Central memory CD4-positive, alpha-beta T cell (primary cell): ENCODE measurements at places on chromosomes 1 and 21.

- DNase-seq: no peak
These were observed 73.1 kb upstream of the FMN2 start for GRCh38 chr1:240018617-240019016.

GRCh38 chr21:42382915-42383314 lies 12.9 kb downstream of the TMPRSS3 start:
- no peak for DNase-seq

DNA sequence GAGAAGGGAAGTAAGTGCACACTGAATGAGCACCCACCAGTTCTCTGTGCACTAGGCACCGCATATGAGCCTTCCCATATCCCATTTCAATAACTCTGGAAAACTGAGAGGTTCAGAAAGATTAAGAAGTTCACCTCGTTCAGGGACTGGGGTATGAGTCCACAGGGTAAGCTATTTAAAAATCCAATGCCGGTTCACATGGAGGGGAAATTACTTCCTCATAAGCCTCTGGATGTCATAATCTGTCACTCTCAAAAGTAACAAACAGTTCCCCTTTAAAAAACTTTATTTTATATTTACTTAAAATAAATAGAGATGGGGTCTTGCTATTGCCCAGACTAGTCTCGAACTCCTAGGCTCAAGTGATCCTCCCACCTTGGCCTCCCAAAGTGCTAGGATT lies 1.9 kb downstream of the OR2B11 start:
- no peak for DNase-seq

DNA sequence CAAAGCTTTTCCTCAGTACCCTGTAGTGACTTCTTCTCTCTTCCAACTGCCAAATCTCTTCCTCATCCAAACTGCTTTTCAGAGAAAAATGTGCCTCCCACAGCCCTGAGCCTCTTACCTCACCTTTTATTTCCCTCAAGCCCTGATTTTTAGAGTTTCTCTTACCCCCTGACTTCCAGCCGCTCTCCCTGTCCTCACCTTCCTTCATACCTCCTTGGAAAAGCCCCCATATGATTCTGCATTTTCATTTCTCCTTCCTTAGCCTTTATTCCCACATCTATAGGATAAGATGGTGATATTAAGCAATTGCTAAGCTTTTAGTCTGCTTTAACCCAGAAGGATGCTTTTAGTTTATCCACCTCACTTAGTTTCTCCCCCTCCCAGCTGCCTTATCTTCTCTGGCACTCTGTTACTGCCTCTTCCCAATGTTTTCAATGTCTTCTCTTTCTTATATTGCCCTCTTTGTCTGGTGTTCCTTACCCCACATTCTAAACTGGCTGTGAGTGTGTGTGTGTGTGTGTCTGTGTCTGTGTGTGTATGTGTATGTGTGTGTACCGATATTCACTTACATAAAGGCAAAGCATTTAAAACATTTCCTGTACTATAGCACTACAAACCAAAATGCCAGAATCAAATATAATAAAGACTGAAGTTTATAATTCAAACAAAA lies at the start of gene CD1B:
CD1B (minus strand) TSS at position 51 of the 670 bp plus-strand sequence. CDS start 108 bp downstream, outside the sequence.
- no peak for DNase-seq

GRCh38 chr21:42039911-42040351 lies 29.8 kb upstream of the ZBTB21 start:
- no peak for DNase-seq

- DNase-seq: no peak
These were observed 188.7 kb downstream of the GIPC2 start for GRCh38 chr1:78234496-78234895.

- no peak for DNase-seq
These were observed 641.2 kb downstream of the PTPRC start for GRCh38 chr1:199279872-199280645.

DNA sequence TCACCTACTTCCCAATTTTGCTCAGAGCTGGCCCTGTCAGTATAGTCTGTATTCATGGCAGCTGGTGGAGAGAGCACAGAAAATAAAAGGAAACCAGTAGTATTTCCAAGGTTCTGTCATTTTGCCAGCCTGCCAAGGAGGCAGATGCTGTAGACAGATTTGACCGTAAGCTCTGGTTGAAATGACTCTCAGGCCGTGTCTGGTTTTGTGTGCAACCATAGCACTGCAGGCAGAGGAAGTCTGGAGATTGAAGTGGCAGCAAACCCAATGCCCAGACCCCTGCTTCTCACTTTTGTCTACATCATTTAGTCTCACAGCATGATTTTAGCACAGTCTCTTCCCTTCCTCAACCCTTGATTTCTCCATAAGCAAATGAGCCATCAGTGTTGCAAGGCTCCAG lies 291.7 kb downstream of the PAPPA2 start:
- no peak for DNase-seq

DNA sequence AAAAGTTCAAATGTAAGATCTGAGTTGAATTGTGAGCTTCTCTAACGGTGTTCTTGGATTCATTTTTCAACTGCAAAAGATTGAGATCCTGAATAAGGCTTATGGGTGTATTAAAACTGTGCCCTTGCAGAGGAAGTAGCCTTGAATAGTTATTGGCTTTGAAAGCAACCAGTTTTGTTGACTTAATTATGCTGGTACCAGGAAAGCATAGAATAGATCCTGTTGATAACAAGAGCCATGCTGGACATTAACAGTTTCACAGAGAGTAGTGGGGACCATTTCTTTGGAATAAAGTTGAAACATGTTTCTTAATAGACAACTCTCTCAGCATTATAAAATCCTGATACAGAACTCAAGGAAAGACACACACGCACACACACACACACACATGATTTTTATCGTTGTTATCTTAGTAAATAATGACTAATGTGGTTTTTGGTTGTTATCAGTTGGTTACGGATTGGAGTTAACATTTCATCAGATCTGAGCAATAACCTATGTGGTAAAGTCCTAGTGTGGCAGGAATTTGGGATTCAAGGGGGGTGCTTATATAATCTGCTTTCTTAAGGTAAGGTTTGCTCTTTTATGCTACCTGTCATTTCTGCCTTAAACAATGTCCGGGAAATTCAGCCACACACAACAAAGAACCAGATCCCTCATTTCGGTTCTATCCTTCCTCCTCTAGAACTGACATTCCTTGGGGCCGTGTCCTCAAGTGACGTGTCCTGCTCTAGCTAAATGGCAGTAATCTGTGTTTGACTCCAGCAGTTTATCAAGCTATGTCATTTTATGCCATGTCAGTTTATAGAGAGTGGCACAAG lies 330.9 kb downstream of the CHRM3 start:
- peak; percentile 25 for DNase-seq

GRCh38 chr21:31517664-31518414 lies 141.7 kb upstream of the SOD1 start:
- no peak for DNase-seq

GRCh38 chr1:108512239-108513043 lies 47.5 kb upstream of the EEIG2 start:
- peak; percentile 40 for DNase-seq

DNA sequence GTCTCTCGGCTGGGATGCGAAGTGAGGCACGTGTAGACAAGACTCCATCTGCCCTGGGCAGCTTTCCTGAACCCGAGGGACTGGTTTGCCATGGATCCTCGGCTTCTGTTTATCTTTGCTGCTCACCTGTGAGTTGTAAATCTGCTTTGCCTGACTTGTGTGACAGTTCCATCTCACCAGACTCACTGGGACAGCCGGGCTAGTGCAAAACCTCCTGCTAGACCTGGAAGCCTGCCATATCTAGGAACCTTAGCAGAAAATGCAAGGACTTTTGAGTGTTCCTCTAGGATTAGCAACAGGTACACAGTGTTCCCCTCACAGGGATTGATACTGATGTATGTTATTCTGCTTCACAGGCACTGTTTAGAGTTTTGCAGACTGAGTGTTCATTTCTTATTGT lies 218.6 kb downstream of the URB2 start:
- DNase-seq: no peak

DNA sequence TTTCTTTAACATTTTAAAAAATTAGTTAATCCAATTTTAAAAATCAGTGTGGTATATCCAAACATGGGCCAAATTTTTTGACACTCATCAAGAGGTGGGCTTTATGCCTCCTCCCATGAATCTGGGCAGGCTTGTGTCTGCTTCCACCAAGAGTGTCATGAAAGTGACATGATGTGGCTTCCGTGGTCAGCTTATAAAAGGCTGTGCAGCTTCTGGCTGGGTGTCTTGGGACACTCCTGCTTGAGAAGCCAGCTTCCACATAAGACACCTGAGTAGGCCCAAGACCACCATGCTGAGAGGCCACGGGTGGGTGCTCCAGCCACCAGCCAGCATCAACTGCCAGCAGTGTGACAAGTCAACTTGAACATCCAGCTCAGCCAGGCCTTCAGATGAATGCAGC lies 74.3 kb upstream of the RUNX3 start:
- DNase-seq: no peak

DNA sequence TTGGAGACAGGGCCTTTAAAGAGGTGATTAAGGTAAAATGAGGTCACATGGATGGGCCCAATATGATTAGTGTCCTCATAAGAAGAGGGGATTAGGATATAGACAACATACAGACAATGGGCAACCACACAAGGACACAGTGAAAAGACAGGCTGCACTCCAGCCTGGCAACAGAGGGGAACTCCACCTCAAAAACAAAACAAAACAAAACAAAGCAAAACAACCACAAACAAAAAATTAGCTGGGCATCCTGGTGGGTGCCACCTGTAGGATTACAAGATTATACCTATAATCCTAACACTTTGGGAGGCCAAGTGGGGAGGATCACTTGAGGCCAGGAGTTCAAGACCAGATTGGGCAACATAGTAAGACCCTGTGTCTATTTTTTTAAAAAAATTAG lies 4.8 kb upstream of the MDM4 start:
- DNase-seq: no peak

GRCh38 chr1:82979593-82980236 lies 1019.2 kb downstream of the TTLL7 start:
- no peak for DNase-seq

DNA sequence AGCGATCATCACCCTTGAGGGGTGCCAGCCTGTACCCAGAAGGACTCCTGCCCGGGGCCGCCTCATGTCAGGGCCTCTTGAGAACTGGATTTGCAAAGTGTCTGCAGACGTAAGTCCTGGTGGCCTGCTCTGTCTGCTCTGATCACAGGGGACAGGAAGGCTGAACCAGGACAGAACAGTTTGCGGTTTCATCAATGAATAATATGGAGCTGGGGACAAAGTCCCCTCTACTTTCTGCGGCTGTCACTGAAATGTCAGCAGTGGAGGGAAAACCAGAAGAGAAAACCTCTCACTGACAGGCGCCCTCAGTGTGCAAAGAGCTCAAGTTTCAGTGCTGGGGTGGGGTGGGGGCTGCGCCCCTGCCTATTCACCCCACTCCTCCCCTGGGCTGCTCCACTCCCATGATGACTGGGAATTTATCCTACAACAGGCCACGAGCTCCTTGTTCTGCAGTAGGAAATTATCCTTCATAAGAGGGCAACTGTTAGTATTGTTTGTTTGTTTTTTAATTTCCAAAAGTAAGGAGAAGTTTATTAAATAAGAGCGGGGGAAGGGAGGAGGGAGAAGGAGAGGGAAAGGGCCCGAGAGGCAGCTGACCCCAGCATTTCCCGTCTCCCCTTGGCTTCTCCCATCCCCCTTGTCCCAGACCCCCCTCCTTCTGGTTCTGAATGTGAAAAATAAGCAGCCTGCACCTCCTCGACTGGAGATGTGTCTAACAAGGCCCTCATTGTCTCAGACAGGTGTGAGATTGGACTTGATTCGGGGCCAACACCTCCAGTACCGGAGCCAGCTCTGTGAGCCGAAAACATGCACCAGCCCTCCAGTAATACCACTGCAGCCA lies 149.2 kb downstream of the CLIC6 start:
- no peak for DNase-seq

- no peak for DNase-seq
These were observed 34.3 kb downstream of the AMY1C start for GRCh38 chr1:103783944-103784377.

GRCh38 chr1:219900201-219900600 lies 28.2 kb downstream of the SLC30A10 start:
- no peak for DNase-seq

DNA sequence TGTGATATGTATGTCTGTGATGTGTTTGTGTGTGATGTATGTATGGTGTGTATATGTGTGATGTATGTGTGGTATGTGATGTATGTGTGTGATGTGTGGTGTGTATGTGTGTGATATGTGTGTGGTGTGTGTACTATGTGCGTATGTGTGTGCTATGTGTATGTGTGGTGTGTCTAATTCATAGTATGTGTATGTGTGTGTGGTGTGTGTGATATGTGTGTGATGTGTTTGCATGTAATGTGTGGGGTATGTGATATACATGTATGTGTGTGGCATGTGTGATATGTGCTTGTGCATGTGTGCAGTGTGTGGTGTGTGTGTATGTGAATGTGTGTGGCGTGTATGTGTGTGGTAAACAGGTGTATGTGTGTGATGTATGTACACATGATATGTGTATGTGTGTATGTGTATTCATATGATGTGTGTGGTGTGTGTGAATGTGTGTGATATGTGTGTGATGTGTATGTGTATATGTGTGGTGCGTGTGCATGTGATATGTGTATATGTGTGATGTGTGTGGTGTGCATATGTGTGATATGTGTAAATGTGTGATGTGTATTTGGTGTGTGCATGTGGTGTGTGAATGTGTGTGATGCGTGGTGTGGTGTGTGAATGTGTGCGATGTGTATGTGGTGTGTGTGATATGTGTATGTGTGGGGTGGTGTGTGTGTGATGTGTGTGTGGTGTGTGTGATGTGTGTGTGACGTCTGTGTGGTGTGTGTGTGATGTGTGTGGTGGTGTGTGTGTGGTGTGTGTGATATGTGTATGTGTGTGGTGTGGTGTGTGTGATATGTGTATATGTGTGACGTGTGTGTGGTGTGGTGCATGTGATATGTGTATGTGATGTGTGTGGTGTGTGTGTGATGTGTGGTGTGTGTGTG lies 8.0 kb upstream of the PCBP3 start:
- no peak for DNase-seq

- no peak for DNase-seq
These were observed 26.4 kb downstream of the ANGPTL1 start for GRCh38 chr1:178844436-178844835.

DNA sequence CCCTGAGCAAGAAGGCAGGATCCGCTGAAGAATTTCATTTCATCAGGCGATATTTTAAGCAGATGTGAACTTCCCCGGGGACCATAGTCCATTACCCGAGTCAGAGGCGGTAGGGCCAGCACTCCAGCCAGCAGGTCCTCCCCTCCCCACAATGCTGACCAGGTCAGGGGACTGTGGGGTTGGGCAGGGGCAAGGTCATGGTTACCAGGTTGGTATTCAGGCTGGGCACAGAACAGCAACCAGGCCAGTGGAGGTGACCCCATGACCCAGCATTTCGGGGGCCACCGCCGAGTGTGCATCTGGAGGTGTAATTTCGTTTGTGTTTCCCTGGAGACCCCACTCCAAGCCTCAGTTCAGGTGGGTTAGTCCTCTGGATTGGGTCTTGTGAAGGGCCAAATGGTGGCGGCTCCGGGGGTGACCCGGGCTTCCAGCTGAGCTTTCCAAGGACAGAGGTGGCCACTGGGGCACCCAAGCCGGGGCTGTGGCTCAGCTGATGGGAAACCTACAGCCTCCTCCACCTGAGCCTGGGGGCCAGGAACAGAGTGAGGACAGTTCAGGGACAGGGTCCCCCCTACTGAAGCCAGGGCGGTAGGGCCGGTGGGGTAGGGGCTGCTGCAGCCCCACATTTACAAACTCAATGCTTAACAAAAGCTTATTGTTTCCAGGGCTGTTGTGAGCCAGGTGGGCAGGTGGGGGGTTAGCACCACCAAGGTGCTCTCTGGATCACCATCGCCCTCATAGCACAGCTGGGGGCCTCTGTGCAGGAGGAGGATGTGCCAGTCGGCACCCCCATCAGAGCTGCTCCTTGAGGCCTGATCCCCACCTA lies 2.8 kb downstream of the PRDM16 start:
- no peak for DNase-seq
